ENCODE measurements at places on chromosomes 6 and 20.

DNA sequence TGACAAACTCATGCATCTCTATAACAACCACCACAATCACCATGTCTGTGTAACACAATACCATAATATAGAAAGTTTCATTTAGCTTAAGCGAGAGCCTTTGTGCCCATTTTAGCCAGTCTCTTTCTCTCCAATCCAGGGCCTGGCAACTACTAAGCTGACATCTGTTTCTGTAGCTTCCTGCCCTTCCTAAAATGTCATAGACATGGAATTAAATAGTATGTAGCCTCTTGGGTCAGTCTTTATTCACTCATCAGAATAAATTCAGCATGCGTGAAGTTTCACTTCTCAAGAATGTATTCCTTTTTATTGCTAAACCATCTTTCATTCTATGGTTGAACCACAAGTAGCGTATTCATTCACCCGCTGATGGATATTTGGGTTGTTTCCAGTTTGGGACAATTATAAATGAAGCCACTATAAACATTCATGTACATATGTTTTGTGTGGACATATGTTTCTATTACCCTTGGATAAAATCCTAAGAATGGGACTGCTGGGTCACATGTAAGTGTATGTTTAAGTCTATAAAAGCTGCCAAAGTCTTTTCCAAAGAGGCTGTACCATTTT lies 1.7 kb upstream of the TREM2 start:
- no peak for DNase-seq

DNA sequence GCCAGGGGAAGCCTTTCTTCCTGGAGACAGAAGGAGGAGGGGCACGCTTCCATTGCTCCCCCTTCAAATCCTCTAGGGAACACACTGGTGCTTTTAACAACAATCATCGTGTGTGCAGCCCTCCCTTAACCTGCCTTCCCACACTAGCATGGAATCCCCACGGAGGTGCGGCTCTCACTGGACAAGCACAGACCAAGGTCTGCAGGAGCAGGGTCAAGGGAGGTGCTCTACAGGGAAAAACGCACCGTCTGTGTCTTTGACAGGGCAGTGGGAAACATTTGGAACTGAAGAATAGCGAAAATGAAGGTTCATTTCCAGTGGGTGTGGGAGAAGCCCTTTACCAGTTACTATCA lies 527.1 kb downstream of the QKI start:
- no peak for DNase-seq

DNA sequence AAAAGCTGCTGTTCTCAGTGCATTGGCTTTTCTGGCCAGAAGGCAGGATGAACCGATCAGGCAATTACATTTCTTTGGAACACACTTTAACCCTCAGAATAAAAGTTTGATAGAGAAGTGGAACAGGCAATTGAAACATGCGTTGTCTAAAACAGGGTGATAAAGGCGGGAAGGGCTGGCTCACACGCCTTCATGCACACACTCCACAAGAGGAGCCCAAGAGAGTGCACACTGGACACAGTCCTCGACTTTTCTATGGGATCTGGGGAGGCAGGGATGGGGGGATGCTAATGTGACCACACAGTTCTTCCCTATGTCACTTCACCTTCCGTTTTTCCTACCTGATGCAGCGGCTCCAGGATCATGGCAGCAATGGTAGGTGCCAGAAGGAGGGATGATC lies 30.9 kb upstream of the TUBB2A start:
- DNase-seq: no peak

GRCh38 chr20:1625083-1625690 lies 5.4 kb upstream of the SIRPB1 start:
- DNase-seq: no peak

GRCh38 chr6:146190581-146190980 lies 161.7 kb downstream of the GRM1 start:
- no peak for DNase-seq

- no peak for DNase-seq
Observed at GRCh38 chr6:67459556-67459955, 1175.5 kb upstream of the ADGRB3 start.

DNA sequence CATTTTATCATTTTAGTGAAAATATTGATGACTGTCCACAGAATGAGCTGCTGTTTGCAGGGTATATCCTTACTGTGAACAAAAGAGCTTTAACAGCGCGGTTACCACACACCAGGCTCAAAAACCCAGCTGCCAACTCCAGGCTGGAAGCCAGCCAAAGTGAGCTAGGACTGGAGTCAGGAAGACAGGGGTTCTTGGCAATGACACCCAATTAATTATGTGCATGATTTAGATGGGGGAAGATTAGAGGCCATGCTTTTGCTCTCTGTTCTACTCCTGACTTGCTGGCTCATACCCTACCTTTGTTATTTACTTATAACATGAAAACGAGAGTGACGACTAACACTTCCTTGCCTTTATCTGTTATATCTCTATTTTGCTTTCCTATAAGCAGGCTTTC lies 128.9 kb upstream of the SHLD1 start:
- no peak for DNase-seq

DNA sequence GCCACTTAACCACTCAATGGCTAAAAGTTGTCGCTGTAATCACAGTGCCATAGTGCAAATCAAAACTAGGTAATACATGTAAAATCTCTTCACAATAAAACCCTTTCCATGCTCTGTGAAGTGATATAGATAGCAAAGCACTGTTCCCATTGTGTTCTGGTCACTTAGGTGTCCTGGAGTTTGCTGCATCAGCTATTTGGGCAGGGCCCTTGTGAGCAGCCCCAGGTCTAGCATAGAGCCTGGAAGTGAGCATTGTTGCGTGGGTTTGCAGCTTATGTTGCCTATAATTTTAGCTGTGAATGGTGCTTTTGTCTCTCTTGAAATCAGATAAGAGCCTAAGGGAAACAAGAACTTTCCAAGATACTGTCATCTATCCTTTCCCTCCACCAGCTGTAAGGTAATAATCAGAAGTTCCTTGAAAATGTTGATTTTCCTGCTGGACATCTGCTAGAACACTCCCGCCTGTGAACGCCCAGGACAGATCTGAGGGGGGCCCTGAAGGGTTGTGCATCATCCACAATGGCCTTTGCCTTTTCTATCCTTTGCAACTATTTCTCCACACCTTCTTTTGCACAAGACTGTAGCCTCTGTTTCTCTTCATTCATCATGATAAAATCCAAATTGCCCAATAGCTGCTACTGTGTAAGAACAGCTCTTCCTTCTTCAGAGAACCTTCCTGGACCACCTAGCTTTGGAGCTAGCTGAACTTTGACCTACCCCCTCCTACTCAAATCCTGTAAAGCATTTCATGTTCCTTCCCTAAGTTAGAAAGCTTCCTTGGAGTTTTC lies 57.0 kb downstream of the TNFAIP3 start:
- no peak for DNase-seq

DNA sequence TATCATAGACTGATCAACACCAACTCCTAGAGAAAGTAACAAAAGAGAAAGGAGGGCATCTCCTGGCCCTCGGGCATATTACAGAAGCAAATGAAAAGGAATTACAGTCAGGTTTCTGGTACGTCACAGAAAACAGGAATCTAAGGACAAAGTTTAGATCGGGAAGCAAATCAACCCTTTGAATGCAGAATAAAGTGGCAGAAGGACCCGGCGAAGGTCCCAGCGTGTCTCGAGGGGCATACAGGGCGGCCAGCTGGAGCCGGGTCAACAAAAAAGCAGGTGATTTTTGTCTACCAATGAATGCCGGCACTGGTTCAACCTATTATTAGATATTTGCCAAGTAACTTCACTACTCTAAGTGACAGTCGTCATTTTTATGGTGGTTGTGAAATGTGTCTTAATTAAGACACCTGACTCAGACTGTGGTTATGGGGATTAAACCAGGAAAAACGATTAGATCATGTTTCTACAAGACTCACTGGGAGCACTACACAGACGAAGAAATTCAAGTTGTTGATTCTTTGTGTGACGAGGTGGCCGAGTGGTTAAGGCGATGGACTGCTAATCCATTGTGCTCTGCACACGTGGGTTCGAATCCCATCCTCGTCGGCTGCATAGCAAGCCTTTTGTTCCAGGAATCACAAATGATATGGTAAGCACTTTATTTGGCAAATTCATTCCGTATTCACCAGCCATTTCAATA lies 12.4 kb upstream of the ZSCAN9 start:
- peak; percentile 72 for DNase-seq

- DNase-seq: peak; percentile 67
Observed at GRCh38 chr20:63737945-63738686, 1.5 kb upstream of the SLC2A4RG start.

Measured in iPS-NIHi11 (cell line).